HFFc6 (cell line): ENCODE measurements at places on chromosomes 2 and 18. TPM values are rescaled to one million over a fixed set of nuclear protein-coding genes. Genes with fewer than 3 reads are reported as not detected.

Gene INPP4A
- 15.8 and 19.4 TPM in 2 replicates for total RNA-seq

Gene DUSP11
- 20.7 to 22.1 TPM (median 21.7 TPM) in 3 replicates for total RNA-seq

Gene TGFBRAP1
- total RNA-seq: 17.8 to 20.8 TPM (median 18.9 TPM) in 3 replicates

Gene CRYBA2
- total RNA-seq: not detected in 3 replicates

Gene HS6ST1
- 20.1 to 27.0 TPM (median 22.5 TPM) in 3 replicates for total RNA-seq

Gene CREB1
- total RNA-seq: 32.0 to 51.4 TPM (median 40.3 TPM) in 3 replicates

Gene HJURP
- total RNA-seq: 16.0 to 32.8 TPM (median 31.2 TPM) in 3 replicates

Gene CNDP1
- total RNA-seq: not detected in 3 replicates

Gene SERPINB12
- total RNA-seq: not detected in 2 replicates

Gene SMAD4
- total RNA-seq: 86.0 to 97.9 TPM (median 88.7 TPM) in 3 replicates
